ENCODE measurements at places on chromosomes 5 and 9.
A peak's percentile ranks its signal among the peaks of the same experiment; 100 is the strongest.

GRCh38 chr5:114977979-114978573 is 191.6 kb downstream of the TRIM36 start:
- no peak for DNase-seq

DNA sequence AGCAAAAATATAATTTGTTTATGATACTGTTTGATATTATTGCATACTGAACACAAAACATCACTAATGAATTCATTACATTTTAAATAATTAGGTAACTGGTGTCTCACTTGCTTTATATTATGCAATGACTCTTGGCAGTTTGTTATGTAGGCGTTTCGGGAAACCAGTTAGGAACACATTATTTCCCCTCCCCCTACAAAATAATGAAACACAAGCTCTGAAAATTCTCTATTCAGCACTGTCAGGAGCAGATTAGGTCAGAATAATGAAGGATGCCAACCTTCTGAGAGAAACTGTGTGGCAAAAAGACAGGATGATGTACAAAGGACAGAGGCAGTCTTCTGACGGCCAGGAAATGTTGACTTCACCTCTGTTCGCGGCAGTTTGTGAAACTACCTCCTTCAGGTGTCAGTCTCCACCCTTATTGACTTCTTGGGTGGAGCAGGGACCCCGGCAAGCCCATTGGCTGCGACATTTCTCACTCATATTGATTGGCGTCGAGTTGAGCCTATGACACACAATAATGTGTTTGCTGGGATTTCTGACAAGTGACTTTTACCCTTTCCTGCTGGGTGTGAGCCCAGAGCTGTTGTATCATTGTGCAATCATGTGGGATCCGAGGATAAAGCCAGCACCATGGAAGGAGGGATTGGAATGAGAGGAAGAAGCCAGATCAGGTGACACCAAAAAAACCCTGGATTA is 33.9 kb downstream of the SH3PXD2B start:
- no peak for DNase-seq

DNA sequence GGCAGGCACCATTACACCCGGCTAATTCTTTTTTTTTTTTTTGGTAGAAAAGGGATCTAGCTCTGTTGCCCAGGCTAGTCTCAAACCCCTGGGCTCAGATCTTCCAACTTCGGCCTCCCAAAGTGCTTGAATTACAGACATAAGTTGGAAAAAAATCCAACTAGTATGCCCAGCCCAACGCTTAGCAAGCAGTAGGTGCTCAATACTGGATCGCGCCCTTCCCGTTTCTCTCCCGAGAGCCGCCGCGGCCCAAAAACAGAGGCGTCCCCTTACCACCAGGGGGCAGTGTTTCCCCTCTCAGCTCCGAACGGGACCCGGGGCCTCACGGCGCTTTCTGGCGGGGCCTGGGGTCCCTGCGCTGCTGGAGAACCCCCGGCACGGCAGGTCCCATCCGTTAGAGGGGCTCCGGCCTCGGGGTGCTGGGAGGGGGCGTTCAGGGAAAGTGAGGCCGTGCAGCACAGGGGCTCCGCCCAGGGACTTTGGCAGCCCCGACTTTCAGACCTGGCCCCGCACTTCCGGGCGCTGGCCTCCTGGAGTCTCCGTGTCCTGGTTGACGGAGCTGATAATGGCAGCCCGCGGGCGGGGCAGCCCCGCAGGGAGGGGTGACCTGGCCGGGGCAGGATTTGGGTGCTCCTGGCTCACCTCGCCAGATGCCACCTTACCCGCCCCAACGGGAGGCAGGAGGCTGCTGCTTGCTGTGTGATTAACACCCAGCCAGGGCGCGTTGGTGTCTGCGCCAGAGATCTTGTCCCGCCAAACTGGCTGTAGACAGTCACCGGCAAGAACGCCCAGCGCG is 15.2 kb downstream of the PTGES start:
- DNase-seq, result peak; percentile 95

DNA sequence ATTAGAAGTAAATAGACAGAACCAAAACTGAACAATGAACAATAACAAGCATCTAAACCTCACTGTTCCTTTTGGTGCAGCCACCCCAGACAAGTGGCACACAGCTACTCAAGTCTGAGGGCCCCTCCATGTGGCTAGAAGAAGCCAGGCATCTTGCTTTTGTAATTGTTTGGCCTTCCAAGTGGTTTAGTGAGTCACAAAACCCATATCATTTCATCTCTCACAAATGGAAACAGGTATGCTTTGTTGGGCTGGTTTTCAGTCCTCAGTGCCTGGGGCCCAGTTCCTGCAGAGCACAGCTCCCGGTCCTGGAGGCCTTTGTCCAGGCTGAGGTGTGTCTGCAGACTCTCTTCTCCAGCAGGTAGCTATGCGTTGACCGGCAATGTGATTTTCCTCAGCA is 16.7 kb downstream of the PRLR start:
- DNase-seq, result no peak

GRCh38 chr5:176653401-176654385 is 6.4 kb downstream of the TSPAN17 start:
- peak; percentile 53 for DNase-seq

DNA sequence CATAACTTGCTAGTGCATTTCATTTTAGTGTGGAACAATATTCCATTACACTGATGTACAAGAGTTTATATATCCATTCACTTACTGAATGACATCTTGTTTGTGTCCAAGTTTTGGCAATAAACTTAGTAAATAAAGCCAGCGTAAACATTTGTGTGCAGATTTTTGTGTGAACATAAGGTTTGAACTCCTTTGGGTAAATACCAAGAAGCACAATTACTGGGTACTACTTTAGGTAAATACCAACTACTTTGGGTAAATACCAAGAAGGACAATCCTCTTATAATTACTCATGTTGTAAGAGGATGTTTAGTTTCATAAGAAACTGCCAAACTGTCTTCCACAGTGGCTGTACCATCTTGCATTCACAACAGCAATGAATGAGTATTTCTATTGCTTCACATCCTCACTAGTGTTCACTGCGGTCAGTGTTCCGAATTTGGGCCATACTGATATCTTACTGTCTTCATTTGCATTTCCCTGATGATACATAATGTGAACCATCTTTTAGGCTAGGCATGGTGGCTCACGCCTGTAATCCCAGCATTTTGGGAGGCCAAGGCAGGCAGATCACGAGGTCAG is 2.3 kb upstream of the SYK start:
- DNase-seq, result peak; percentile 35

GRCh38 chr5:51433052-51433710 is 49.9 kb downstream of the ISL1 start:
- no peak for DNase-seq

- DNase-seq, result peak; percentile 41
Observed at GRCh38 chr5:121737120-121737519, 114.6 kb upstream of the FTMT start.

GRCh38 chr5:58924306-58924705 is 341.4 kb downstream of the RAB3C start:
- DNase-seq, result no peak

DNA sequence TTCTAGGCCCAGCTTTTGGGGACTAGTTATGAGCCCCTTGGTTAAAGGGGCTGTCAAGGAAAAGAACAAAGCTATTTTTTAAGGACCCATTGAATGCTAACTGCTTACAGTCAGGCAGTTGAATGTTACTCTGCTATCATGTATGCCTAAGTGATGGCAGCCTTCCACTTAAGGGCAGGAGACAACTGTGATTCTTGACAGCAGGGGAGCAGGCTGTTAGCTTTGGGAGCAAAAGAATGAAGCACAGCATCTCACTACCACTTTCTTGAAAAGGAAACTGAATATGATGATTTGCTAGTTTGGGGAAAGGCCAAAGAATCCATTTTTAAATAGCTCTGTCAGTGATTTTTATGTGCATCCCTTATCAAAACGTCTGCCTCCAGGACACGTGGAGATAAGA is 221.6 kb downstream of the SH3GL2 start:
- DNase-seq, result no peak

GRCh38 chr9:37353791-37354190 is 68.7 kb upstream of the GRHPR start:
- DNase-seq, result no peak

Data from hematopoietic multipotent progenitor cell treated with erythropoietin and hydrocortisone succinate and interleukin-3 and kit ligand, for 6 days (in vitro differentiated cells).